ENCODE measurements at places on chromosomes 11 and 22.

GRCh38 chr22:50473088-50473487 is 1.7 kb downstream of the SBF1 start:
- DNase-seq, result no peak

DNA sequence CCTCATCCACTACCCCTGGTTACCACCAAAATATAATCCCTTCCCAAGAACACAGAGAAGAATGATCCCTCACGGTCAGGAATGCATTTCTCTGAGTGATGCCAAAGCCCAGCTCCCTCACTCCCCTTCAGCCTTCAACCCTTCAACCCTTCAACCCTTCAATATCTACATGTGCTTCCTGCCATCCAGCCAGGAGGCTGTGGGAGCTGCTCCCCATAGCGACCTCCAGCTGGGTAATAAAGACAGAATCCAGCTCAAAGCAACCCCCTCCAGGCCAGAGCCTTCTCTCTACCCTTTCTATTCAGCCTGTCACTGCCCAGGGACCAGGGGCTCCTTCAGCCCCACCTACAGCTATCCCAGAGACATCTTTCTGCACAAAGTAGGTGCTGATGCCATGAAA is 2.7 kb downstream of the ARHGAP1 start:
- no peak for DNase-seq

GRCh38 chr11:125082611-125083311 is 19.7 kb downstream of the SLC37A2 start:
- DNase-seq, result no peak

GRCh38 chr22:27801202-27801615 is 347 bp downstream of the MN1 start:
- DNase-seq, result no peak

GRCh38 chr22:37258753-37259401 is 14.8 kb upstream of the RAC2 start:
- DNase-seq, result no peak

DNA sequence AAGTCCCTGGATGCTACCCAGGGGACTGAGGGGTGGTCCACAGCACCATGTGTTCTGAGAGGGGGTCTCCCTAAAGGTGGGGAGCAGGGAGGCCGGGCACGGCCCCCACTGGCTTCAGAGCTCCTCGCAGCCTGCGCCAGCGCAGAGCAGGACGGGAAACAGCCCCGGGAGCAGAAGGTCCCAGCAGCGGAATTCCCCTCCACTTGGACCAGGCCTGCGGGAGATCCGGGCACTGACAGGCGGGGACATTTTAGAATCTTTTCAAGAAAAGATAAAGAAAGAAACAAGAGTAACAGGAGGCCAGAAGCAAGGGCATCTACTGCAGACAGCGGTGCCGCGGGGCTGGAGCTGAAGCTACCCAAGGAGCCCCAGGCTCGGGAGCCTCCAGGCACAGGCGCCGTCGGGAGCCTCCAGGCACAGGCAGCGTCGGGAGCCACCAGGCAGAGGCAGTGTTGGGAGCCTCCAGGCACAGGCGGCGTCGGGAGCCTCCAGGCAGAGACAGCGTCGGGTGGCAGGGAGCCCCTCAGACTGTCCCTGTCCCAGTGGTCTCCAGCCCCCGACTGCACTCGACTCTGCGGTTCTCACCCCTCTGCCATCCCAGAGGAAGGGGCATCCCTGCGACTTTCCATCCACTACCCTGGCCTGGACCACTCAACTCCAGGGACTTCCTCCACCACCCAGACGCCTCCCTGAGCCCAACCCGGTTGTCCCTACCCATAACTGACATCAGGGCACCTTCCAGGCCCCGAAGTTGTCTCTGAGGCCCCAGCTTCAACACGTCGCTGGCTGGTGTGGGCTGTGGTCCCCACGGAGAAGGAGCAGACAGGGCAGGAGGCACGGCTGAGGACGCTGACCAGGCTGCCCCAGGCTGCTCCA is 211.1 kb downstream of the BRD1 start:
- no peak for DNase-seq
